ENCODE measurements at places on chromosomes 3 and 15.

- no peak for DNase-seq
Observed at GRCh38 chr3:141426404-141427034, 58.2 kb downstream of the ZBTB38 start.

GRCh38 chr3:130423064-130423463, 77.6 kb downstream of the COL6A5 start:
- no peak for DNase-seq

GRCh38 chr3:123961508-123961856, 453 bp upstream of the CCDC14 start:
- DNase-seq = no peak

GRCh38 chr3:59265566-59265965, 215.7 kb upstream of the CFAP20DC start:
- DNase-seq = no peak

DNA sequence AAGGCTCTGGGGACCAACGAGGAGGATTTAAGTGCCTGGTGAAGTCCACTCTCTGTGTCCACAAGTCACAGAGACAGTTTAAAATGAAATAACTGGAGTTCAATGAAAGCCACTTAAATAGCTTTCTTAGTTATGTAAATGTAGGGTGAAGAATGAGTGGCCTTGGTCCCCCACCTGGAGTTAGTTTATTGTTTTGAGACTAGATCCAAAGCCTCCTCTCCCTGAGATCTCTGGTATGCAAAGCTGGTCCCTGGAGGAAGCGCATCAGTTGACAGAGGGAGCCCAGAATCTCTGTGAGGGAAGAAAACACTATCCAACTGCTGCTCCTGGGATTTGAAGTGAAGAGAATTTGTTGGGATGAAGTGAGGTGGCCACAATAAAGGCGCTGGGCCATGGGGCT, 40.5 kb downstream of the EXOG start:
- no peak for DNase-seq

DNA sequence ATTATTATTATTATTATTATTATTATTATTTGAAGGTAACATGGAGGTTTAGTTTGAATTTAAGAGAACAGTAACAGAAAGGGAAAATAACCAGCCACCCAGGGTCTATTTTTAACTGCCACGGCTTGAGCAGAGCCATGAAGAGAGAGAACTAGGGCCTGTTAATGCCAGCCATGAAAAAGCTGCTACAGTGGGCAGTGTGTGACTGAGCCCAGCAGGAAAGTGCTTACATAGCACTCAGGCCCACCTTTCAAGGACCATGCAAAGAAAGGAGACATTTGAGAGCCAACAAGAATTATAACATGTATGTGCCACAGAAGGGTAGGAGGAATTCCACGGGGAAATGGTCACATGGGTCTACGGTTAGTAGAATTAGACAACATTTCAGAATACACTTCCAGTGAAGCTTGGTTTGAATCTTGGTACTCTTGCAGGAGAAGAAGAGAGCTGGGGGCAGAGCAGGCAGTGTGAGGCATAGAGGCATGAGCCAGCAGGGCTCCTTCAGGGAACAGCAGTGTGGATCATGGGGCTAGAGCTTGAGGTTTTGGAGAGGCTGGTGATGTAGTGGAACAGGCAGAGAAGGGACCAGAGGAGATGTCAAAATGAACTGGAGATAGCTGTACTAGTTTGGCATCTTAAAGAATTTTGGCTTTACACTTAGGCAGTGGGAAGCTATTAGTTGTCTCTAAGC, 140.7 kb downstream of the CMSS1 start:
- DNase-seq = no peak
